ENCODE measurements at places on chromosomes 7 and 10.
A peak's percentile ranks its signal among the peaks of the same experiment; 100 is the strongest.

- DNase-seq: no peak
Observed at GRCh38 chr10:13751191-13751764, 164.5 kb downstream of the PRPF18 start.

GRCh38 chr7:127979728-127980126 lies 51.5 kb downstream of the LRRC4 start:
- no peak for DNase-seq

DNA sequence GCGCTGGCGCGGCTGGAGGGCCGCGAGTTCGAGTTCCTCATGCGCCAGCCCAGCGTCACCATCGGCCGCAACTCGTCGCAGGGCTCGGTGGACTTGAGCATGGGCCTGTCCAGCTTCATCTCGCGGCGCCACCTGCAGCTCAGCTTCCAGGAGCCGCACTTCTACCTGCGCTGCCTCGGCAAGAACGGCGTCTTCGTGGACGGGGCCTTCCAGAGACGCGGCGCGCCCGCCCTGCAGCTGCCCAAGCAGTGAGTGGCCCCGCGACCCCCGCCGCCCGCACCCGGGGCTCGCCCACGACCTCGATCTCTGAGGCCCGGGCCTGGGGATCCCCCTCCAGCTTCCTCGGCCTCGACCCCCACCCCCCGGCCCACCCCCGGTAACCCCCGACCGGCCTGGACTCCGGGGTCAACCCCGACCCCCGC lies 537 bp downstream of the FOXK1 start:
- DNase-seq: peak; percentile 44

- DNase-seq: no peak
Observed at GRCh38 chr7:52897713-52898112, 137.7 kb upstream of the POM121L12 start.

DNA sequence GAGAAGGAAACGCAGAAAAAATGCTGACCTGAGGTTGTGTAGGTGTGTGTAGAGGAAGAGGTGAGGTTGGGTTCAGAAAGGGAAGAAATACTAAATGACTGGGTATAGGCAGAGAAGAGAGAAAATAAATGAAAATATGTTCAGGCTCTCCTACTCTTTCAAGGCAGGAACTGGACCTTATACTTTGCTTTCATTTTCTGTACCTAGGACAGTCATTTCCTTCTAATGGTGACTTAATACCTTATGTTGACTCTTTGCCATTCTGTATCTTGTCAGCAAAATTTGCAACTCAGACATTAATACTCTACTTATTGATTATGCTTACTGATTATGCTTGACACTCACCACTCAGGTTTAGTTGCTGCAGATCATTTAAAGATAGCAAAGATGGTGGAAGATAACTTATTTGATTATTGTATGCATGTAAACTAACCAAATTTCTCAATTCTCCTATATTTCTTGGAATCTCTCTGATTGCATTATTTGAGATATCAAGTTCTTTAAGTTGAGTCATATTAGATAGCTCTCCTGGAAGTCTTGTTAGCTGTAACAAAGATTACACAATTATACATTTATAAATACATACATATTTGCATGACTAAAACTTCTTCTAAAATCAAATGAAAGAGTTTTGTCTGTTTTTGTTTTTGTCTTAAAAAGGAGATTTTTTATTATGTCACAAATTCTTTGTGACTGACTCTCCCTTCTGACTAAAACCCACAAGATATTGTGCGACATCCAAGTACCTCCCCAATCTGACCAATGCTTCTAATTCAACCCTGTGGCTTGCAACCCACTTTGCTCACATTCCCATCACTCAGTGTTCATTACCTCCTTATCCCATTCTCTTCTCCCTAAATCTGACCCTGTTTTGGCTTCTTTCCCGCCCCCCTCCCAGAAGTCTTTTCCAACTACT lies 20.0 kb downstream of the LRRD1 start:
- no peak for DNase-seq

GRCh38 chr7:27030393-27031050 lies 65.3 kb downstream of the HOXA1 start:
- no peak for DNase-seq

- peak; percentile 48 for DNase-seq
Observed at GRCh38 chr10:110821508-110821907, 50.2 kb upstream of the PDCD4 start.

GRCh38 chr7:79893991-79894390 lies 240.6 kb upstream of the GNAI1 start:
- no peak for DNase-seq

DNA sequence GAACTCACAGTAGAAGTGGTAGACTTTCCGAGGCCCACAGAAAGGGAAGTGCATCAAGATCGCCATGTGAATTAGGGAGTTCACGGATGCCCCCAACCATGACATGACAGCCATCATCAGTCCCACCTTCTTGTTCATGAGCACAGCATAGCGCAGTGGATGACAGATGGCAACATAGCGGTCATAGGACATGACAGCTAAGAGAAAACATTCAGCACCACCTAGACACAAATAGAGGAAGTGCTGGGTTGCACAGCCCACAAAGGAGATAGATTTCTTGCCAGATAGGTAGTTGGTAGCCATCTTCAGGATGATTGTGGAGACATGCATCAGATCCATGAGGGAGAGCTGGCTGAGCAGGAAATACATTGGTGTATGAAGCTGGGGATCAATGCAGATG lies 342 bp downstream of the OR2AE1 start:
- no peak for DNase-seq

DNA sequence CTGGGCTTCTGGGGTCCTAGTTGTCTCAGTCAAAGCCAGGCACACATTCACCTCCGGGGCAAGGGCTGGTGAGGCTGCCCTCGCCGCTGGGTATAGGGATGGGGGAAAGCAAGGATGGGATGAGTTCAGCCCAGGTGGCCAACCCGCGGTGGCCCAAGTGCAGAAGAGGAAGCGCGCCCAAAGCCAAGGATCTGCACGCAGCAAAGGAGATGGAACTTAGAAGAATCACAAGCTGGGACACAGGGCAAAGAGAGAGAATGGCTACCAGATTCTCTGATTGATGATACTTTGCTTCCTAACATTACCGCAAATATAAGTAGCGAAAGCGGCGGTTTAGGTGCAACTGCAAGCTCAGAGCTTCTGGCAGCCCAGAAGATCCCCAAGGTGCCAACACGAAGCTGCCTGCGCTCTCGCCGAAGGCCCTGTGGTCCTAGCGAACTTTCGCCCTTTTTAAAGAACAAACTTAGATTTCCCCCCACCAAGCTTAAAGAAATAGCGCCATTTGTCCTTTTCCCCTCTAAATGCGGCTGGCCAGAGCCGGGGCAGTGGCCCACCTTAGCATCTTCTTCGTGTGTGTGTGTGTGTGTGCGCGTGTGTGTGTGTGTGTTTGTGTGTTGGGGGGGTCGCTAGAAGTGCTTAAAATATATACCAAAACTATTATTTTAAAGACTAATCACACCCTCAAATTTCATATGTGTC lies 927 bp upstream of the MKX start:
- DNase-seq: no peak

DNA sequence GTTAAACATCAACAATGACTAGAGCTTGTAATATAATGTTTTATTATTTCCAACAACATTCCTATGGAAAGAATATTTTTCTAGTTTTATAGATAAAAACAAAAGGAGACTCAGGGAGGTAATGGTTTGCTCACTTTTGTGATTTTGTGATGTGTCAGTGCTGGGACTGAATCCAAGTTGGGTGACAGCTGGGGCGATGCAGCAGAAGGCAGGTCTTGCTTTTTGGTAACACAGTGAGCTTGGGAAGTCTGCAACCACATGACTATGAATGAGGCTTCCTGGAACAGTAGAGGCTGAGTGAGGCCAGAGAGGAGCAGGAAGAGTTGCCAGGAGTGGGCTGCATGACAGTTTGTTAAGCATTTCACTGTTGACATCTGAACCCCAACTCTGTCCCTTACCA lies 4.9 kb upstream of the YKT6 start:
- no peak for DNase-seq

- DNase-seq: peak; percentile 47
Observed at GRCh38 chr10:54402576-54402975, 398.5 kb downstream of the PCDH15 start.

- peak; percentile 62 for DNase-seq
Observed at GRCh38 chr10:96287392-96288105, 16.2 kb upstream of the BLNK start.

- no peak for DNase-seq
Observed at GRCh38 chr10:43166880-43167497, 28.7 kb downstream of the CSGALNACT2 start.

DNA sequence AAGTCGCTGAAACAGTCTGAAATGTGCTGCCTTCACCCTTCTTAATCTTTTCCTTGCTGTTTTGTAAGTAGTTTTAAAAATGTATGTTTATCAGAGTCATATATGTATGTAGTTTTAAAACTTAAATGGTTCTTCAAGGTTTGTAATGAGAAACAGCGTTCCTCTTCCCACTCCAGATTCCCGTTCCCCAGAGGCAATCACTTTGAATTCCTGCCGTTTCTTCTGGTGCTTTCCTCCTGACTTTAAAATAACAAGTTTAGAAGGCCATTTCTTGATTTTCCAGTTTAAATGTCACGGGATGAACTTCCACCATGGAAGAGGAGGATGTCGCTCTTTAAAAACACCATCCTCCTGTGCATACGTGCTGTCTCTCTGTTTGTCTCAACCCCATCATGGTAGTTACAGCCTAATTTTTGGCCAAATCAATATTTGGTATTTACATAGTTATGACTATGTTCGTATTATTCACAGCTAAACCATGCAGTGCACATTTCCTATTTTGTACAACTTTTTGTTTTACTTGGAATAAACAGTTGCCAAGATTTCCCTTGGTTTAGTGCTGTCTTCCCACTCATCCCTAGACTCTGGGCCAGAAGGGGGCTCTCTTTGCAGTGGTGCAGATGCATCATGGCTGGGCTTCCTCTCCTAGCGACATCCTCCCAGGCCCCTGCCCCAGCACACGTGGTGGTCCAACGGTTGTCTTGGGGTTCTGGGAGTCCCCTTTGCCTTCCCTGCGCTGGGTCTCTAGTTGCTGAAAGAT lies 151.4 kb downstream of the PTPN20 start:
- no peak for DNase-seq

GRCh38 chr10:89576696-89577095 lies 41.3 kb upstream of the SLC16A12 start:
- DNase-seq: no peak

- no peak for DNase-seq
Observed at GRCh38 chr10:29623797-29624196, 11.0 kb downstream of the SVIL start.

GRCh38 chr7:997404-998395 lies 14.7 kb downstream of the CYP2W1 start:
- DNase-seq: no peak

- no peak for DNase-seq
Observed at GRCh38 chr7:55181762-55182161, 162.9 kb downstream of the EGFR start.

- no peak for DNase-seq
Observed at GRCh38 chr10:21702633-21703111, 168.6 kb downstream of the MLLT10 start.

DNA sequence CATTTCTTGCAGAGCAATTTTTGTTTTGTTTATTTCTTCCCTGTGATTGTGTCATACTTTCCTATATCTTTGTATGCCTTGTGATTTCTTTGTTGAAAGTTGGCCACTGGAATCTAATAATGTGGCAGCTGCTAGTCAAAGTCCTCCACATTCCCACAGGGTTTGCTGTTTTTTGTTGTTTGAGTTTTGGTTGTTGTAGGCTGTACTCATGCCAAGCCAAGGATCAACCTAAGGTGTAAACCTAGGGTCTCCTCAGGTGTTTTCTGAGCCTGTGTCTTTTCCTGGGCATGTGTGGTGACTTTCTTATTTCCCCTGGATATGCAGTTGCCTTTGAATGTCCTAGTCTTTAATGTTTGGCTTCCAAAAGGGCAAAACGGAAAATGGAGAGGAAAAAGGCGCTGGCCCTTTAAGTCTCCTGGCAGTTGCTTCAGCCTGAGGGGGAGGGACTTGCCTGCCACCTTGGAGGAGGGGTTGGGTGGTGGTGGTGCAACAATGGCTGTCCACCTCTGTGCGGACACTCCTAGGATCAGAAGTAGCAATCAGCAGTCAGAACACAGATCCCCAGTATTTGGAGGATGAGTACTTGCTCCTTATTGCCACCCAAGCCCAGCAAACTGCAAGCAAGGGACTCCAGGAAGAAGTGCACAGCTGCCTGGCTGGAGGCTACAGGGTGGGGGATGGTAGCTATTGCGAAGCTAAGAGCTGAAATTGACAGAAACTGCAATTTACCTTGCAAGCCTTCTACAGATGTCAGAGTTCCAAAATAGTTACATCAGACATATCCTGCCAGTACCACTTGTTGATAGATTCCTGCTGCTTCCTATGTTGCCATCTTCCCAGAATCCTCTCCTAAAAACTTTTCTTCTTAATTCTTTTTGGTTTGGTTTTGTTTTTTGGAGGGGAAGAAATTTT lies 5.6 kb upstream of the ZNF518A start:
- peak; percentile 66 for DNase-seq

DNA sequence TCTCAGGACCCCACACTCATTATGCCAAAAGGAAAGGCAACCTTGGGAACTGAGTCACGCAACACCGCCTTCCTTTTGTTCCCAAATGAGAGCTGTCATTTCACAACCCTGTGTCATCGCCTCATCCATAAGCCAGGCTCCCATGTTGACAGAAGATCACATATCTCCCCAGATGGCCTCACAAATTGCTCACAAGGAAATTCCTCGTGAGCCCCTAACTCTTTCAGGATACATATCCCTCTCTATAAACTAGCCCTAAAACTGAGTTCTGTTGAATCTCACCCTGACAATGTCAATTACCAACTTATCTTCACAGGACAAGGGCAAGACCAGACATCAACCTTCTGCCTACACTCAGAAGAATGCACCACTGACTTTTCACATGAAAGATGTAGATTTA lies 22.6 kb downstream of the CCDC3 start:
- no peak for DNase-seq

DNA sequence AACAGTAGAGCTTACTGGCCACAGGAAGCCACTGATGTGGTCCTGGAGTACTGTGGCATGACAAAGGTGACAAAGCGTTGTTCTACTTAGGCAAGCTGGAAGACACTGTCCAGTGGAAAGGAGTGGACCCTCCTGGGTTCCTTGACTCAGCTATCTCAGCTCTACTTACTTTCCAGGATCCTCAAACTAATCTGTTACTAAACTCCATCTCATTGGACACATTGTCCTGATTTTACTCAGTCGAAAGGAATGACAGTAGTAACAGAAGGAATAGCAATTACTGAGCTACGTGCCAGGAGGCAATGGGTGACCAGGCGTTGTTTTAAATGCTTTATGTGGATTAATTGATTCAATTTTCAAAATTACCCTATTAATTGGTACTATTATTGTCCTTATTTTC lies 41.6 kb downstream of the ABLIM1 start:
- no peak for DNase-seq

DNA sequence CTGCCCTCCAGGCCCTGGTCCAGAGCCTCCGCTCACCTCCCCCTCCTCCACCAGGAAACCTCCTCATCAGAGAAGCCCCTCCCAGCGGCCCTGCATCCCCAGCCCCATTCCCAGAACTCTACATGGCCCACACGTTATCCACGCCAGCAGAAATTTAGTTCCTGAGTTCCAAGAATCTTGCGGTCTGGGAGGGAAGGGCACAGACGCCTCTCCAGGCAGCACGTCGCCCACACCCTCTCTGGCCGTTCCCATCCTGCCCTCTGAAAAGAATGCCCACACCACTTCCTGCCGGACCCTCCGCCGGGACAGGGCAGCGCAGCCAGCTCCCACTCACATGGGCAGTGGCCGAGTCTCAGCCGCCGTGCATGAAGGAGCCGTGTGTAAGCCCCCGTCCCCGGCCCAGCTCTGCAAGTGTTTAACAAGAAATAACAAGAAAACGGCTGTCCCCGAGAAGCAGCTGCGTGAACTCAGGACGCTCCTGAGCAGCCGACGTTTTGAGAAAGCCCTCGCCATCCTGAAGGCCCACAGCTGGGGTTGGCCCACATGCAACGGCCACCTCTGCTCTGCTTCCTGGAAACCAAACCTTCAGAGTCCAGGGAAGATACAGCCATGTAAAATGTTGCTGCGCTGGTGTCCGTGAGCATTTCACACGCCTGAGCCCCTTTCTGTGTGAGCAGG lies 17.4 kb downstream of the ADGRA1 start:
- peak; percentile 61 for DNase-seq
